NCI-H774 (cell line): ENCODE measurements at places on chromosomes 3 and 15.

DNA sequence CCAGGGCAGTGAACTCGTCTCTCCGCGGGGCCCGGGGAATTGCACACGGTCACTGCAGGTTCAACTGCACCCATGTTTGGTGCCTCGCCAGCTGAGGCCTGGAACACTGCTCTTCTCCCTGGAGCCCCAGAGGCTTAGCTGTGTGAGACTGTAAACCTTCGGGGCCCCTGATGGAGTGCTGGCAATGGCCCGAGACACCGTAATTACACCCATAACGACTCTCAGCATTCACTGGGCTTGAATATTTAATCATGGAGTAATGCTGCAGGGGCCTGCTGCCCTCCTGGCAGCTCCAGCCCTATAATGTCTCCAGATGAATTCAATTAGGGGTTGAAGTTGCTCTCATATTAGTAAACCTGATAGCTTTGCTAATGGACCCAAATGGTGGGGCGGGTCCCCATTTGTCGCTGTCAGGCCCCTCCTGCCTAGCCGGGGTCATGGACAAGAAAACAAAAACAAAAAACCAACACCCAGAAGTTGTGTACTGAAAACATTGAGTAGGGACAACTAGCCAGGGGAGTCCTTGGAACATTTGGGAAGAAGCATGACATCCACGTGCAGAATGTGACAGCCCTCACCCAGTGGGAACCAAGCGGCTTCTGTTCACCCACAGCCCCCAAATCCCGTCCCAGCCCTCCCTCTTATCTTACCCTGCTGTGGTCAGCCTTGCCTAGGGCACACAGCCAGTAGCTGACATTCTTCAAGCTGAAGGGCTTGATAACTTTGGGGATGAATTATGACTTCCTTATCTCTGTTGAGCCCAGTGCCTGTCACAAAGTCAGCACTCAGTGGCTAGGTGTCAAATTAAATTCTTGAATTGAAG, 74.3 kb upstream of the SCN5A start:
- DNase-seq = no peak

DNA sequence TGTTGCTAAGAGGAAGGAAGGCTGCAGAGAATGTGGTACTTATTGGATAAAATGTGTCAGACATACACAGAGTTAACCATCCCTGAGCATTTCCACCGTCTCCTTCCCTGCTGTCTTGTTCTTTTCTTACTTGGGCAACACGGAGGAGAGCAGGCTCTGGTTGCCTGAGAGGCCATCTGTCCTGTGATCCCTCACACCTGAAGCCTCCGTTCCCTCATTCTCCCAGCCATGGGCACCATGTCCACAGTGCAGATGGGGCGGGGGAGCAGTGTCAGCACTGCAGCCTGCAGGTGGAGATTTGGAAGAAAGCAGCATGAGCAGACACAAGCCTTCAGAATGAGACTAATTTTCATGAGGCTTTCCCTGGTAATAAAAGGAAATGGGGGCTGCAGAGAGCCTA, 133.7 kb downstream of the CHCHD6 start:
- no peak for DNase-seq

DNA sequence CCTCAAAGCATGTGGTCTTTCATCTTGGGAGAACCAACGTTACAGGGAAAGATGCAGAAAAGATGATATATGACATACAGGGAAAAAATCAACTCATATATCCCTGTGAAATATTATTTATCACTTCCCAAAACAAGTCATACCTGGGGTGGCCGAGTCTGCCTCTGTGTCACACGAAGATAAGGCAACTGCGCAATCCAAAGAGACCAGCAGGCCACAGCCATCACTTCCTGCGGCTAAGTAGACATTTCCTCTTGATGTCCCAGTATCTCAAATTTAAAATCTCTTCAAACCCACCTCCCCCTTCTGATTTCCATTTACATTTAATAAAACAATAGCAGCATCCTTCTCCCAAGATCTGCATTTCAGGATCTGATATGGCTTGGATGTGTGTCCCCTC, 71.5 kb downstream of the IGF2BP2 start:
- DNase-seq = no peak

DNA sequence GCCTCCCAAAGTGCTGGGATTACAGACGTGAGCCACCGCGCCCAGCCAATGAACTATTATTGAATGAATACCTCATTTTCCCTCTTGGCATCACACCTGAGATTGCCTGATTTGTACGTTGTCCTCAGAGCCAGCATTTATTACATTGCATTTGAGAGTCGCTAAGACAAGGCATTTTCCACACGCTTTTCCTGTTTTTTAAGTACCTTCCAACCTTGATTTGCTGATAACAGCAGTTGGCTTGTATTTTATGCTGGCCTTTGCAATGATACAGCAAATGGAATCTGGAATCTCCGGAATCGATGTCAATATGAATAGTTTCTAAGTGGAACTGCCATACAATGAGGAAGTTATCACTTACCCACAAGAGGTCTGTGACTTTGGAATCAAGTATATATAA, 15.7 kb upstream of the CNBP start:
- no peak for DNase-seq

GRCh38 chr3:72383883-72384282, 464.4 kb downstream of the SHQ1 start:
- DNase-seq = no peak

DNA sequence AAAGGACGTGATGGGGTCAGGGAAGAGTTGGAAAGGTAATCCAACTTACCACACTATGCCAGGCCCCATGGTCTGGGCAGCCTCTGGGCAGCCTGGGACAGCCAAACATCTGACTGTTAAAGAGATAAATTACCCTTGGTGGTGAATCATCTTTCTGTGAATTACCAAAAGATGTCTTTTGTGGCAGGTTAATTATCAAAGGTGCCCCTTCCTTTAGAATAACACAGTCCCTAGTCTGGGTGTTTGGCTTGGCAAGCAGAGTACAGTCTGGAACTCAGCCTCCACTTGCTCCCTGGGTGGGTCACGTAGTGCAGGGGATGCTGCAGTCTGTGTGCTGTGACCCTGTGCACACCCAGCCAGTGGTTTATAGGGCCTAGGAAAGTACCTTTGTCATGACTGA, 113.1 kb downstream of the ZNF621 start:
- DNase-seq = no peak

DNA sequence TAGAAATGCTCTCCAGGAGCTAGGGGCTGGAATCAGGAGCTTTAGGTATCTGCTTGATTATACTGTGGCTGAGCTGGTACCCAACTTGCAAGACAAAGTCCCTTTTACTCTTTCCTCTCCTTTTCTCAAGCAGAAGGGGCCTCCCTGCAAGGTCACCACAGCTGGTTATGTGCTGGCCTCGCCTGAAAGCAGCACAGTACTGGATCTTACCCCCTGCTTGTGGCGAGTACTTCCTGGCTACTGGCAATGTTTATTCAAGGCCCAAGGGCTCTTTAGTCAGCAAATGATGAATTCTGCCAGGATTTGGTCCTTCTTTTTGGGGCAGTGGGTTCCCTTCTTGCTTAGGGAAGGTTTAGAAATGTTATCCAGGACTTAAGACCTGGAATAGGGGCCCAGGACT, 234.6 kb downstream of the RAP2B start:
- no peak for DNase-seq

DNA sequence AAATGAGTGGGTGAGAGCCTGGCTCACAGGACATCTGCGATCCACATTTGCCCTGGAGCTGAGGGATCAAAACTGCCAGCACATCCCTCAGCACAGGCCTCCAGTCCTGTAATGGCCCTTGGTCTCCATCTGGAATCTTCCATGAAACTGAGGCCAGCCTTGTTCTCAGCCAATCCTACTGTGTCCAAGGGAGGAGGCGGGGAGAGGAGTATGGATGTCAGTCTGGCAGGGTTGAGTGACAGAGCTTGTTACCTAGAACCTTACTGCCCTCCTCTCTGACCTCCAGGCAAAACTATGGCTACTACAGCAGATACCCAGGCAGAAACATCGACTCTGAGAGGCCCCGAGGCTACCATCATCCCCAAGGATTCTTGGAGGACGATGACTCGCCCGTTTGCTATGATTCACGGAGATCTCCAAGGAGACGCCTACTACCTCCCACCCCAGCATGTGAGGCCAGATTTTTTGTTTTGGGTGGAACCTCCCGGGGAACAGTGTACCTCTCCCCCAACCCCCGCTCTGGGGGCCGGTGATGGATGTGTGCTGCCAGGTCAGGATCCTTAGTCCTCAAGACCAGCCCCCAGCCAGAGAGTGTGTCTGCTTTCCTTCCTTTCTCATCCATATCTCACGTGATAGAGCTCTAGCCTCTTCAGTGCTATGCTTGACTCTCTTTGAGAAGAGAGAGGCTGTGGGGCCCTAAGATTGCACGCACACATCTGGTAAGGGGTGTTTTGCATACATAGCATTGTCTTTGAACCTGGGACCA, 41.3 kb downstream of the CHDH start:
- no peak for DNase-seq

DNA sequence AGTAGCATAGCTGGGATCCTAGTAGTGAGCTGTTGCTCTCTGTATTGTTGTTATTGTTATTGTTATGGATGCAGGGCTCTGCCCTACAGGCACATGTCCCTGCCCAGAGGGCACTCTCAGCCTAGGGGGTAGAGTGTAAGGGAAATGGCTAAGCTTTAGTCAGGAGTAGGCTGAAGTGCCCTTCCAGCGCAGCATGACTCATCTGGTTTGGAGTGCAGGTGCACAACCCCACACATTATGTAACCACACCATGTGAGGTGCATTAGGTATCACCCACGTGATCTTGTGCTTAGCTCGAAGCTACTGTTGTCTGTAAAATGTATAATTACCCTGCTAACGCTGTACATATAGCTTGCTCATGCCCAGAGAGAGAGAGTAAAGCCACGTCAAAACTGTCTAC, 48.3 kb upstream of the TIPARP start:
- peak; percentile 48 for DNase-seq

DNA sequence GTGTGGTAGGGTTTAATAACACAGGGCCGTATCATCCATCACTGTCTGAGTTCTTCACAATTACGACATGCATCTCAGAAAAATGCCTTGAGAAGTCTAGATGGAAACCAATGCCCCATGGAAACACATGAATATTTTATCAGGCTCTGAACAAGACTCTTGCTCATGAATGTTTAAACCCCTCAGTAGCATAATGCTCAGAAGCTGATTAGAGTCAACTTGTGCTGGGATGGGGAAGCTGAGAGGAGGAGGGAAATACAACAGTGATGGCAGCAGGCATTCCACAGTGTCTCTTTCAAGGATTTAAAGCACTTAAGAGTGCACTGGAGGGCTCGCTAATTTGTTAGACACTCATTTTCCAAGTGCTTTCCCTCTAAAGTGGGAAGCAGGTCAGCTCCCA, 3.8 kb downstream of the GPR156 start:
- no peak for DNase-seq

GRCh38 chr3:141087076-141087777, 36.1 kb downstream of the SPSB4 start:
- no peak for DNase-seq

DNA sequence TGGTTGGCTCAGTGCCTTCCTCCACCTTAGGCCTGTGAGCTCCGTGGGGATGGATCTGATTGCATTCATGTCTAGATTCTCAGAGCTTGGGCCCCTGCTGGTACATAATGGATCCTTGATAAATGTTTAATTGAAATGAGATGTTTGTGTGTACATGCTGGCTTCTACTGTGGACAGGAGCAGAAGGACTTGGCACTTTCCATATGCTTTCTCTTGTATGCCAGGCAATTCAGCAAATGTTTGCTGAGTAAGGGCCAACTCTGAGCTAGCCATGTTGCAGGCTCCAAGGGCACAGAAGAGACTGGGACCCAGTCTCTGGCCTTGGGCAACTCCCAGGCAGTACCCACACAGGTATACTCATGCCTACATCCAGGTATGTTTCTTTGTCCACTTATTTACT, 67.0 kb downstream of the RAB11A start:
- DNase-seq = no peak
